ENCODE measurements at places on chromosomes 13 and 19.

GRCh38 chr13:90912247-90912646 lies 435.2 kb upstream of the MIR17HG start:
- no peak for DNase-seq

GRCh38 chr19:15614507-15615379 lies at the start of gene CYP4F8:
Gene CYP4F8, plus strand, starts transcription at chr19:15615218. Its CDS starts 399 bp downstream, at chr19:15615617.
- DNase-seq = no peak

GRCh38 chr13:70849222-70849621 lies 741.0 kb upstream of the KLHL1 start:
- DNase-seq = no peak

DNA sequence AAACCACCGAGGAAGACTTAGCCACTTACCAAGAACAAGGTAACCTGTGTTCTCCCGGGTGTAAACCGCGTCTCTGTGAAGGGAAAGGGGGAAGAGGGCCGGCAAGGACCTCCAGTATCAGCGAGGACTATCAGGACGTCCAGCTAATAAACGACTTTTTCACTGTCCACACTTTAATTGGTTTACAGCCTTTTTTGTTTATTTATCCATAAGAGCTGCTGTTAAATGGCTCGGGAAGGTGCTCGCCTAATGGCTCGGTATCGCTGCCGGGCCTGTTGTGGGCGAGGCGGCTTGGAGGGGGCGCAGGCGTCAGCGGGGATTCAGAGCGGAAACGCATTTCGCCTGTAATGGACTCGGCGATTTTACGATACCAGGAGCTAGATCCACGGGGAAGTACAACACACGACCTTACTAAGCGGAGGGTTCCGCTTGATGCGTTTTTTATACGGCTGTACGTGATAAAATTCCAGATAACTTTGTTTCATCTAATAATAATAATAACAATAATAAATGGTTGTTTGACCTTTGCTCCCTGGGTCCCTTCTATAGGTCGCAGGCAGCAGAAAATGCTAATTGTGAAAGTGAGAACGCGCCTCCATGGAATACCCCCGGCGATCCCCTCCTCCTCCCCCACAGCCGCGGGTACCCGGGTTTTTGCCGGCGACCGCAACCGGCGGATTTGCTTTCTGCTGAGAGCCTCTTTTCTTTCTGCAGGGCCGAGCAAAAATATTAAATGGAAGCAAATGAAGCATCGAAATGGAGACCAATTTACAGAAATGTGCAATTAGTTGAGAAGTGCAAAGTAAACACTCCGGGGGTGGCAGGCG lies 2.5 kb upstream of the PDX1 start:
- DNase-seq = no peak

- DNase-seq = no peak
Measured at GRCh38 chr19:7739211-7739755, 7.4 kb upstream of the CLEC4G start.

GRCh38 chr19:37361994-37362393 lies 8.9 kb upstream of the ZNF527 start:
- no peak for DNase-seq

GRCh38 chr19:2333027-2333806 lies 4.7 kb downstream of the SPPL2B start:
- DNase-seq = no peak

- DNase-seq = no peak
Measured at GRCh38 chr19:8367327-8368001, 3.5 kb downstream of the ANGPTL4 start.

GRCh38 chr19:17090583-17090982 lies 15.0 kb downstream of the MYO9B start:
- no peak for DNase-seq

DNA sequence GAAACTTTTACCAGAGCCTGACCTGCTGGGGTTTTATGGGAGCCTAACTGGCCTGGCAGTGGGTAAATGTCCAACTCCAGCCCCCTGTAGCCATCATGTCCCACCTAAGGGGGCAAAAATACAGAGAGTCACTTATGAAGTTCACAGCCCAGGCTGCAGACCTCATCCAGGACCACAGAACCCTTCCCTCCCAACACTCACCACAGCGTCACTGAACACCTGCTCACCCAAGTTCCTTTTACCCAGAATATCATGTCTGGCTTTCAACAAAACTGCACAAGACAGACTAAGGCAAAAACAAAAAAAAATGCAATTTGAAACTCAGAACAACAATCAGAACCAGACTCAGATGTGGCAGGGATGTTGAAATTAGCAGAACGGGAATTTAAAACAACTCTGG lies 6.4 kb downstream of the CEACAM3 start:
- no peak for DNase-seq

DNA sequence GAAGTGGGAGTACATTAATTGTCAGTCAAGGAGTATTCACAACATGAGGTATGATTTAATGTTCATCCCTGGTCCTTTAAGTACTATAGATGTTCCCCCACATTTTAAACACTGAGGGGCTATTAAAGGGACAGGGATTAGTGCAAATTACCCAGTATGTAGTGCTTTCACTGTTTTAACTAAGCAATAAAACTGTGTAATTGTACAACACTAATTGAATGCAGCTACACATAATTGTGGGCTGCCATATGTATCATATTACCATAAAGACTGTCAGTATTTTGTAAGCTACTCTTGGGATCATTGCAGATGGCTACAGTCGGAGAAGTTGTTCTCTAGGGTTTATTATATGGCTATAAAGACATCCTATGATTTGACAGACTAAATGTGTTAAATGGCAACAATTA lies 316.6 kb downstream of the DCLK1 start:
- no peak for DNase-seq

GRCh38 chr19:36120092-36120983 lies 5.1 kb downstream of the TBCB start:
- no peak for DNase-seq

DNA sequence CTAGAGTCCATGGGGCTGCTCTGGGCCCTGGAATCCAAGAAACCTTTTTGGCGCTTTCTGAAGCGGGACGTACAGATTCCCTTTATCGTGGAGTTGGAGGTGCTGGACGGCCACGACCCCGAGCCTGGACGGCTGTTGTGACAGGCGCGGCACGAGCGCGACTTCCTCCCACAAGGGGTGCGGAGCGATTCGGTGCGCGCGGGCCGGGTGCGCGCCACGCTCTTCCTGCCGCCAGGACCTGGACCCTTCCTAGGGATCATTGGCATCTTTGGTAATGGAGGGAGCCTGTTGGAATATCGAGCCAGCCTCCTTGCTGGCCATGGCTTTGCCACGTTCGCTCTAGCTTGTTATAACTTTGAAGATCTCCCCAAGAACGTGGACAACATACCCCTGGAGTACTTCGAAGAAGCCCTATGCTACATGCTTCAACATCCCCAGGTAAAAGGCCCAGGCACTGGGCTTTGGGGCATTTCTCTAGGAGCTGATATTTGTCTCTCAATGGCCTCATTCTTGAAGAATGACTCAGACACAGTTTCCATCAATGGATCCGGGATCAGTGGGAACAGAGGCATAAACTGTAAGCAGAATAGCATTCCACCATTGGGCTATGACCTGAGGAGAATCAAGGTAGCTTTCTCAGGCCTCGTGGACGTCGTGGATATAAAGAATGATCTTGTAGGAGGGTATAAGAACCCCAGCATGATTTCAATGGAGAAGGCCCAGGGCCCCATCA lies 3.5 kb upstream of the ZFP82 start:
- DNase-seq = no peak

GRCh38 chr19:45251452-45252354 lies 632 bp downstream of the MARK4 start:
- no peak for DNase-seq

DNA sequence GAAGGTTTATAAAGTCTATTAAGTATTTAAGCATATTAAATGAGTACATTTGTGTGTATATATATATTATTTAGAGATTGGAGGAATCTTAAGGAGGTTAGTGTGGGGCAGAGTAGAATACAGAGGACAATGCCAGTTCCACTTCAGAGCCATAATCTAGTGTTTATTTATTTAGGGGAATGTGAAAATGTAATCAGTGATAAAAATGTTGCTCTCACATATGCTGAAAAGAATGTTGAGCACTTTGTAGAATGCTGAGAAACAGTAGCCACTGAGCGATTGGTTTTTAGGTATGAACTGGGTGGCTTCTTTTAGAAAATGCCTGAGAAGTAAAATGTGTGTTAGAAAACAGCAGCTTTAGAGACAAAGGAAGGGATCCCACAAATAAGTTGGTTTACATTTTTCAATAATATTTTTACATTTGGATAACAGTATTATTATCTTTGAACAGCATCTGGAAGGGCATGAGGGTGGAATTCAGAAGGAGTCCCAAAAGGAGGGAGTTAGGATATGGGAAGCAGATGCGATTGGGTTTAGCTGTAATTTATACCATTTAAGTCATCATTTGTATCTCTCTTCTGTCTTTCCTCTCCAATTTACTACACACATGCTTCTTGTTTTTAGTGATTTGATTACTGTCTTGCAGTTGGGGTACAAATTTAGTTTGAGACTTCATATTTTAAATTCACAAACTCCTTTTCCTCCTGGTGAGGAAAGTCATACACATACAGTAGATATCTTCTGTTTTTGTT lies 68.6 kb downstream of the NDFIP2 start:
- no peak for DNase-seq

GRCh38 chr13:43113603-43114002 lies 90.2 kb downstream of the DNAJC15 start:
- no peak for DNase-seq

GRCh38 chr13:97873398-97873797 lies 80.1 kb upstream of the IPO5 start:
- DNase-seq = no peak

DNA sequence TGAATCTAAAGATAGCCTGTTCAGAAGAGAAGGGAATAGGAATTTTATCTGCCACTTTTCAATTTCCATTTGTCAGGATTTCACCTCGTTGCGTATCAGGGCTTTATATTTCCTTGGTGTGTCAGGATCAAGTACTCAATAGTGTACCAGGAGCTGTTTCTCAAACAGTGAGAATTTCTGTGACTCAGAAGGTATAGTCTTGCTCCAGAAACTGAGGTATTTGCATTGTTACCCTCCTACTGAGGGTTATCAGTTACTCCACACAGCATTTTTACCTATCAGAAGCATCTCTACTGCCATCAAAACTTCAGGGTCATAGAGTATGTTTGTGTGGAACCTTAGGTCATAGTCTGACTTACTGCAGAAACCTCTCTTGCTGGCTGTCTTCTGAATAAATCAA lies 271.7 kb upstream of the EDNRB start:
- DNase-seq = no peak

DNA sequence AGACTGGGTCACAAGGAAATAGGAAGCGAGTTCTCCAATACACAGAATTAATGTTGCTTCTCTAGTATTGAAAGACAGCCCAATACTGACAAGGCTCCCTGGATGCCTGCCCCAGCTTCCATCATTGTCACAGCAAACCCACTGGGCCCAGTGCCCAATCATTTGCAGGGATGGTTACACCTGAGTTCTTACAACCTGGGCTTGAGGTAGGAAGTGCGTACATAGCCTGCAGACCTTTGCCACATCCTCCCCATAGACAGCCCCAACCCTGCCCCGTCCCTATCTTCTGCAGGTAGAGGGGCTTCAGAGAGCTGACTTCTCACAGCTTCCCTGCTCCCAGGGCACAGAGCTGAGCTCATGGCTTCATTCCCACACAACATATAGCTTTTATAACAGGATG lies 108.1 kb upstream of the UBL3 start:
- DNase-seq = no peak

DNA sequence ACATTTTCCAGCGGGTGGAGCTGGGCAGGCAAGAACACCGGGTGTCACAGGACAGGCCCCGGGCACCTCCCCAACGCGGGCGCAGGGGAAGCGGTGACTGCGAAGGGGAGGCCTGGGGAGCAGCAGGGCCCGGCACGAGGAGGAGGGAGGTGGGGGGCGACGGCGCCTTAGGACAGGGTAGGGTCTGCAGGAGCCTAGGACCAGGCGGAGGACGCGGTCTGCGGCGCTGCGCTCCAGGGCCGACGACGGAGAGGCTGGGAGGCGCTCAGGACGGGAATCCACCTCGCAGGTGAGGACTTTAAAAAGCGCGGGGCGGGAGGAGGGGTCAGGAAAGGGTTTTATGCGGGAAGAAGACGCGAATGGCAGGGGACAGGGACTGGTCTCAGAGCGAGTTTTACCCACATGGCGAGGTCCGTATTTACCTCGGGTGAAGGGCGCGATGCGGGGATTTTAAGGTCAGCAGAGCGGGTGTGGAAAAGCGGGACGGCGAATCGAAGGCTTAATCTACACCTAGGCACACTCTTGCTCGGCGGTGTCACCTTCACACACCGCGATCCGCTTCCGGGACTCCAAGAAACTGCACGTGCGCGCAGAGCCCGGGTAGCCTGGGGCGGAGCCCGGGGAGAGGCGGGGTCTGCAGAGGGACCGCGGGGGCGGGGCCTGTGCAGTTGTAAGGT lies 13.5 kb downstream of the ERVV-2 start:
- DNase-seq = no peak

DNA sequence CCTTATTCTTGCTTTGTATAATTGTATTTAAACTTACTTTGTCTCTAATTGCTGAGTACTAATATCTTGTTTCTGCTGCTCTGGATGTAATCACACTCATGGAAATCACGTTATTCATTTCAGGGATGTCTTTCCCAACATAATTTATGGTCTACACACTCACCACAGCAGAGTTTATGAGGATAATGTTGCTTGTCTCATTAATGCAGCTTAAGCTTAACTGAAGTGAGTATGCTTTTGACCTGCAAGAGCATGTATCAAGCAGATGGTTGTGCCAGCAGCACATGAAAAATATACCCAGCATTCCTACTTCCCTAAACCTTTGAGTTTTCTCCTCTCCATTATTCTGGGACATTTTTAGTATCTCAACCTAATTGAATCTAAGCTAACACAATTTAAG lies 1080.9 kb downstream of the SLITRK5 start:
- DNase-seq = no peak

DNA sequence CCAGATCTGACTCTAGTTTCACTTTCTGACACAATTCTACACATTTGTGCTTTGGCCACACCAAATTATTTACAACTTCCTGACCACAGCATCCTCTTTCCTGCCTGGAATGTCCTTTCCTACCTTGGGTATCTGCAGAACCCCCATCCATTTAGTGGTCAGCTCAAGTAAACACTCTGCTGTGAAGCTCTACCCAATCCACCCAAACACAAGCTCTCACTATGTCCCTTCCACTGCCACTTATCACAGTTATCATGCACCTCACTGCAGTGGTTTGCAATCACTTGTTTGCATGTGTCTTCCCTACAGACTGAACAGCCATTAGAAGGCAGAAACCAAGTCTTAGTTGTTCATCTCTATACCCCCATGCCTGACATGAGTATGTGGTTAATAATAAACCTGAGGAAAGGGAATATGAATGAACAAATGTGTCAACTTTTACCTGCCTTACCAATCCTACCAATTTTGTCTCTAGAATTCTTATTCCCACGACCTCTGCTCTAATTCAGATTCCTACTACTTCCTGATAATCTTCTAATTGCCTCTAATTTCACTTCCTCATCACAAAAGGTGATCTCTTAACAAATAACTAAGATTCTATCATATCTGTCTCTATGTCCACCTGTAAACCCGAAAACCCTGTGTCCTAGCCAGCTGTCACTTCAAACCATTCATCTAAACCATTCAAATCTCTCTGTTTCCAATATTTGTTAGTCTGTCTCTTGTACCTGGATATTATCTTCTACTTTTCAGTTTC lies 25.1 kb downstream of the LNX2 start:
- no peak for DNase-seq
